NAMALWA (cell line): ENCODE measurements at places on chromosomes 12 and 14.
A peak's percentile ranks its signal among the peaks of the same experiment; 100 is the strongest.

- DNase-seq, result no peak
Observed at GRCh38 chr14:23114120-23114458, 5.0 kb downstream of the CEBPE start.

GRCh38 chr14:70780396-70781075 is 28.8 kb downstream of the MAP3K9 start:
- peak; percentile 75 for DNase-seq

DNA sequence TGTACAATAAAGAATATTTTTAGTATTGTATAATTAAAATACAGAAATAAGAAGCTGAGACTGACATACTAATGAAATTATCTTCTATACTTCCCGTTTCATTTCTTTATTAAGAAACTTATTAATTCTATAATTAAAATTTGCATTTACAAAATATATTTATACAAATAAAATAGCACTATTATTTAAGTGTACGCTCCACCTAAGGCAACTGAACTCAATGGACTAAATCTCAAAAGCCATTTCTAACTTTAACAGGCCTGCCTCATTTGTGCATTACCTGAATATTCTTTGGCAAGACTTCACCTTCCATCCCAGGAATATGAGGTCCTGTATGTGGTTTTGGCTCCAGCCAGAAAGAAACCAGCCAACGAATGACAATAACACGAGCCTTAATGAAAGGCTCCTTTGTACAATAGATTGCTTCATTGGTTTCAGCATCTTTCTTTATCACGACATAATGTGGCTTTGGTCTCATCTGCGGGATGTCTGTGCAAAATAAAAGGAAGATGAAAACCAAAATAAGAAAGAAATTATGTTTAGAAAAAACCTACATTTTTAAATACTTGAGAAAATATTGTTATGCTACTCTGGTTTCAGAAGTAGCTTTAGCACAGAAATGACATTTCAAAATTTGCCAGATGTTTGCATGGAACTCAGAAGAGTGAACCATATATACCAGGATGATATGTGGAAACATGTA is 58.7 kb downstream of the RALGAPA1 start:
- DNase-seq, result no peak

GRCh38 chr12:11134305-11134704 is at the start of gene TAS2R30:
TAS2R30 (minus strand) TSS chr12:11134644; CDS start chr12:11134244, 400 bp downstream.
- no peak for DNase-seq

DNA sequence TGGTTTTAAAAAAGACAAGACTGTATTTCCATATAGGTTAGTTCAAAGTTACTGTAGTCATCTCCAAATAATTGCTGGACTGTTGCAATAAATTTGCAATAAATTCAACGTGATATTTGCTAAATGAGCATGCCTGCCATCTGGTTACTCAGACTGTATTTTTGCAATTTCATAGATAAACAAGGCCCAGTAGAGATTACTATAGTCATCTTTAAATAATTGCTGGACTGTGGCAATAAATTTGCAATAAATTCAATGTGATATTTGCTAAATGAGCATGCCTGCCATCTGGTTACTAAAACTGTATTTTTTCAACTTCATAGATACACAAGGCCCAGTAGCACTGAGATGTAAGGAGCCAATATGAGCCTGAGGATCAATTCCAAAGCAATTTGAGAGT is 5.6 kb downstream of the NTN4 start:
- no peak for DNase-seq

GRCh38 chr14:67313153-67313552 is 46.5 kb downstream of the ATP6V1D start:
- no peak for DNase-seq
